ENCODE measurements at places on chromosomes 4 and X.

GRCh38 chr4:85644061-85644460 is 169.1 kb downstream of the ARHGAP24 start:
- no peak for DNase-seq

DNA sequence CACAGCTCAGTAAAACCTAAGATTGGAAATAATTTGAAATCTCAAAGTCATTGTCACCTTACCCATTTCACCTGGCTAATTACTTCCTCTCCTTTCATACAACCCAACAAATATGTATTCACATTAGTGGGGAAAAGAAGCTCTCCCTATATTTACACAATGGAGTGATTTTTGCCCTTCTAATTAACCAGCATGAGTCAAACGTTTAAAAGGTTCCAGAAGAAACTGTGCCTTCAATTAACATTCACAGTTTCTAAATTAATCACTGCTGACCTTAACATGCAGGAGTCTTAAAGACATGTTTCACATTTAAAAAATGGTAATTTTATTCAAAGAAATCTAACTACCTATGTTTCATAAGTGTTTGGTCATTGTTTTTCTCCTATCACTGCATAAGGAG is 254.6 kb downstream of the CBLL2 start:
- DNase-seq: peak; percentile 64

GRCh38 chr4:180682776-180683175 is 1560.4 kb upstream of the TENM3 start:
- no peak for DNase-seq

GRCh38 chrX:137916090-137916746 is 350.3 kb downstream of the ZIC3 start:
- no peak for DNase-seq

DNA sequence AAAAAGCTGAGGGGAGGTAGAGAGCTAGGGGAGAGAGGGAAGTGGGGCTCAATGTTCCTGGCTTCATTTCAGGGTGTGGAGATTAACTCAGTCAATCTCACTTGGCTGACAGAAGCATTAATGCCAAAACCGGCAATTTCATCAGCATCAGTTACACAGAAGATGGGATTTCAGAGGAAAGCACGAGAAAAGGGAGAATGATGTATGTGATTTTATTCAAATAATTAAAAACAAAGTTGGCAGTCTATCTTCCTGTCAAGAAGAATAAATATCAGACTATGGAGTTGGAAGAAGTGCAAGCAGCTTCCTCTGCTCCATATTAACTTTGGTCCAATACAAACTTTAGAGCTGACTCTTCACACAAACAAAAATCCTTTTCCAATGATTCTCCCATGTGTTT is 29.6 kb upstream of the HCCS start:
- DNase-seq: no peak

GRCh38 chr4:140172960-140173359 is 19.0 kb upstream of the MAML3 start:
- no peak for DNase-seq

DNA sequence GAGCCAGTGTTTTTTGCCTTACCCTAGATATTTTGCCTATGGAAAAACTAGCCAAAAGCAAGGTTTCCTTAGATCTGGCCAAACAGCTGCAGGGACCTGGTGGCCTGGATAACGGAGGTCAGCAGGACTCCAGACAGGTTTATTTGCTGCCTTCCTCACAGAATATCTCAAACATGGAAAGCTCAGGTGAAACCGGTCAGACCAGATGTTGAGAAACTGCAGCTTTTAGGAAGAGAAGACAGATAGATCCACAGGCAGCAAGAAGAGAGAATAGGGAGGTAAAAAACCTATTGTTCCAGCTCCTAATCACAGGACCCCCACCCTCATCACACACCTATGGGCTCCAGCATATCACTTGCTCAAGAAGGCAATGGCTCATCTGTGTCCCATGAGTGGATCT is 16.2 kb downstream of the SLC16A2 start:
- DNase-seq: no peak
